A172 (cell line): ENCODE measurements at places on chromosomes 12 and 14. TPM values are rescaled to one million over a fixed set of nuclear protein-coding genes. Genes with fewer than 3 reads are reported as not detected.

RPS29 gene
- total RNA-seq = 1,242 and 2,235 TPM in 2 replicates

DNA sequence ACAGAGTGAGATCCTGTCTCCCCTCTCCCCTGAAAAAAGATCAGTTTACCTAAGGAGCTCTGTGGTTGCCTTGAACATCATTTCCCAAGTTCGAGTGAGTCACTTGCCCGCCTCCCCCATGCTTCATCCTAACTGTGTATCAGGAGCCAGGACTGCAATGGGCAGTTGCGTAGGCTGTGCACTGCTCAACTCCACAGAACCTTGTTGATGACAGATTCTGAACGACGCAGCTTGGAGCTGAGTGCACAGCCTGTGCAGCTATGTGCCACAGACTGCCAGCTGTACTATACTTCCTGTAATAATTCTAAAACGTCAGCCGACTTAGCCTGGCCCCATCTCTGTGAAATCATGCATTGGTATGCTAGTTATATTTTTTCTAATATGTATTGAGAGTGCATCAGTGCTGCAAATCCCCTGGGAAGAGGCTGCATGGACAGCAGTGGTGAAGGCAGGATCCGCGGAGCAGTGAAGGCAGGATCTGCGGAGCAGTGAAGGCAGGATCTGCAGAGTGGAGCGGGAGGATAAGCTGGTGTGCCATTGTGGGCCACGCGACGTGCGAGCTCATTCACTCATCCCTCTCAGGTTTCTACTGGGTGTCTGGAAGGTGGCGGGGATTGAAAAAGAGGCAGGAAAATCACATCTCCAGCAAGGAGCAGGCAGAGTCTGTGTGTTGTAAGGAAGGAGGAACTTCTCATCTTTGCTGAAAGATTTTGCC, 80.8 kb downstream of the GALNT9 start:
- DNase-seq = peak; percentile 34

MYO1H gene
- not detected in 2 replicates for total RNA-seq

DNA sequence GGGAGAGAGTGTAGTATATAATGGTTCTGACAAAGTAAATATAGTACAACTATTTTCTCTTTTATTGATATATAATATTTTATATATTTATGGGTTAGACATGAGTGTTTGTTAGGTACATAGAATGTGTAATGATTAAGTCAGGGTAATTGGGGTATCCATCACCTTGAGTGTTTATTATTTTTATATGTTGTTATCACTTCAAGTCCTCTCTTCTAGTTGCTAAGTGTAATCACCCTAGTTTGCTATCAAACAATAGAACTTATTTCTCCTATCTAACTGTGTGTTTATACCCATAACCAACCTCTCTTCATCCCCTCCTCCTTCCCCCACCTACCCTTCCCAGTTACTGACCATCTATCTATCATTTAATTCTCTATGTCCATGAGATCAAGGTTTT, 64.2 kb downstream of the BRMS1L start:
- DNase-seq = no peak

GALNT9 gene
- total RNA-seq = 2.4 and 11.5 TPM in 2 replicates

DNA sequence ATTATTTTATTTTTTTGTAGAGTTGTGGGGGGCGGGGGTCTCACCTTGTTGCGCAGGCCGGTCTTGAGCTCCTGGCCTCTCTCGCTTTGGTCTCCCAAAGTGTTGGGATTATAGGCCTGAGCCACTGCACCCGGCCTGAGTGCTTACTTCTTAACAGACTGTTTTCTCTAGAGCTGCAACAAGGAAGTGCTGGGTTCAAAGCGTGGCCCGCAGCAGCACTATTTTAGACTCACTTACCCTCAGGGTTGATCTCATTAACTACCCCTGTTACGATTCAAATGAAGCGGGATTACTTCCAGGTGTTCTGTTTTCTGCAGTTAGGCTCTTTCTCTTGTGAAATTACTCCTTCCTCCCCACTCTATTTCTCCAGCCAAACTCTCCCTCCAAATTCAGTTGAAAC, 8.7 kb downstream of the A2ML1 start:
- DNase-seq = no peak

GRCh38 chr12:59173695-59174094, 253.4 kb upstream of the LRIG3 start:
- no peak for DNase-seq

- no peak for DNase-seq
Measured at GRCh38 chr12:47311010-47311409, 231.3 kb upstream of the AMIGO2 start.

DNA sequence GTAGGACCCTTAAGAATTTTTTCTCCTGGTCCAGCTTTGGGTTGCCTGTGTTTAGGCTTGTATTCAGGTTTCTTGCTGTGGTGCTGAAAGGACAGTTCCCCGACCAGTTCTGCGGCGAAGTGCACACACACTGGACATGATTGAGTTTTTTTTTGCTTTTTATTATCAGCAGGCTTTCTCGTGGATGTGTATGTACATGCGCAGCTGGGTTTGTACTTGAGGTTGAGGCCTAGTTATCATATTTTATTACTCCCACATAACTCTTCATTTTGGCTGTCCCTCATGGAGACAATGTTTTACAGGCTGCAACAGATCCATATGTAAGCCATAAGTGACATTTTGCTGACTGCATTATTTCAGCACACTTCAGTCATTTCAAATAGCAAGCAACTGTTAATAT, 2.5 kb downstream of the SCN8A start:
- peak; percentile 40 for DNase-seq

DNA sequence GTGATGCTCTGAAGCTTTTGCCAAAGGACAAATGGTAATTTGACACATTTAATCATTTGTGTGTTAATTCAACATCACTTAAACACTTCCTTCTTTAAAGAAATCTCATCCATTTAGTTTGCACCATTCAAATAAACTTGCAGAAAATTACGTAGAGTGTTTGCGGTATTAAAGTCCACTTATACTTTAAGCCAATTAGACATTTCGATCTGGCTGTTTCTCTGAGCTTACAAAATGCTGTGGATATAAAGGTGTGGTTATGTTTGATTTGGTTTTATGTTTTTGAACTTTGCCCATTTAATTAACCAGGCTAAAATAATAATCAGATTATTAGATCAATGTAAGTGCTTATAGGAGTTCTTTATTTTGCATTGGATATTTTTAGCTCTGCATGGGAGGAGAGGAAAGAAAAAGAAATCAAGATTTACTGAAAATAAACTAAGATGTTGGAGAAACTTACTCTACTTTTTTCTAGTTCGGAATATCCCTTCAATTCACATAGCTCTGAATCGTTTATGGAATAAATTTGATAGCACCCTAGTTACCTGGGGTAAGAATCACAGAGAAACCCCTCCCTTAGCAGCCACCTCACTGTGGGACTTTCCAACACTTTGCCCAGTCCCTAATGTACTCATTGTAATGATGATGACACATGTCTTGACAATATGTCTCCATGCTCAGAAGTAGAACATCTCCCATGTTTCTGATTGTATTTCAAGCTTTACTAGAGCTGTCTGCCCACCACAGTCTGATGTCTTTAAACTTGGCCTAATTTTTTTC, 268.0 kb downstream of the BTG1 start:
- no peak for DNase-seq

DNA sequence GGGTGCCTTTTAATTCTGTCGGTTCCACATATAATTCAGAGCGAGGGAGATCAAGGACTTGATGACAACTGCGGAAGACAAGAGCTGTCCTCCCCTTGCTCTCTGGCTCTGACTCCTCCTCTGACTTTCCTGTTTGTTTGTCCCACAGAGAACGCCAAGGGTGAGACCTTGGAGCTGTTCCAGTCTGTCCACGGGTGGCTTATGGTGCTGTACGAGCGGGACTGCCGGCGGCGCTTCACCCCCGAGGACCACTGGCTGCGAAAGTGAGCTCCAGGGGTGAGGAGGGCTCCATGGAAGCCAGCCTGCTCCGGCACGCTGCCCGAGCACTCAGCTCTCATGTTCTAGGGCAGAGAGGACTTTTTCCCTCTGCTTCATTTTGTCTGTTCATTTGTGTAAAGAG, 32.8 kb downstream of the UBE3B start:
- DNase-seq = no peak

DNA sequence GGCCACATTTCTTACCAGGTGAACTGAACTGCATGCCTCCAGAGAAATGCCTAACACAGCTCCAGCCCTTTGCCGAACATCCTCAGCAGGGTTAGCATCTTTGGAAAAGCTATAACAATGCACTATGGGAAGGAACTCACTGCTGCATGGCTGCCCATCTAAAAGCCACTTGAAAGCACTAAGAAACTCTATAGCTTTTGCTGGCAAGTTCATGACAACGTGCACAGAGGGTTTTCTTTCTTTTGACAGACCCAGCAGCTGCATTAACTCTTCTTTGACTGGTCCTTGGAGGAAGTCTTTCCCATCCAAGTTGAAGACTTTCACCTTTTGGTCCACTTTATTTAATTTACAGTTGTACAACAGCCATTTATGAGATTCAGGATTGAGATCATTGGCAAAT, 5.3 kb downstream of the TRMT5 start:
- no peak for DNase-seq

ZFHX2 gene
- total RNA-seq = 0.29 TPM in 2 replicates

- DNase-seq = peak; percentile 46
Measured at GRCh38 chr12:1217191-1217949, 226.3 kb downstream of the ERC1 start.

CCDC177 gene
- not detected in 2 replicates for total RNA-seq

- no peak for DNase-seq
Measured at GRCh38 chr14:32428875-32429274, 99.8 kb downstream of the AKAP6 start.

DNA sequence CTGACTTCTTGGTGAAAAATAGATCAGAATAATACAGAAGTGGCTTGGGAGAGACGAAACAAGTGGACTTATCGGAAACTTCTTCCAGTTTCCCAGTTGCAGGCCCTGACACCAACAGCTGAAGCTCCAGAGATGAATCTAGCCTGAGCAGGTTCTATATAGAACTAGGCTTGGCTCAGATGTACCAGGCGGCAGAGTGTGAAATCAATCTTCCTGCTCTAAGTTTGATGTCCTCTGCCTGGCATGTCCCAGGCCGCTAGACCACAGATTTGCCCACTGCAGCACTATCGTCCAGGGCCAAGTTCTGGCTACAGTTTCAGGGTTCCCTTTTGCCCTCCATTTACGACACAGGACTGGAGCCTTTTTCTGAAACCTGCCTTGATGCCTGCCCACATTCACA, 91.3 kb upstream of the PLEKHA5 start:
- DNase-seq = no peak

GRCh38 chr14:104689881-104690711, 678 bp downstream of the INF2 start:
- no peak for DNase-seq

TMPRSS12 gene
- not detected in 2 replicates for total RNA-seq

- no peak for DNase-seq
Measured at GRCh38 chr14:73007835-73008234, 19.1 kb downstream of the ZFYVE1 start.

GRCh38 chr14:55126034-55126433, 3.0 kb upstream of the LGALS3 start:
- no peak for DNase-seq

DNA sequence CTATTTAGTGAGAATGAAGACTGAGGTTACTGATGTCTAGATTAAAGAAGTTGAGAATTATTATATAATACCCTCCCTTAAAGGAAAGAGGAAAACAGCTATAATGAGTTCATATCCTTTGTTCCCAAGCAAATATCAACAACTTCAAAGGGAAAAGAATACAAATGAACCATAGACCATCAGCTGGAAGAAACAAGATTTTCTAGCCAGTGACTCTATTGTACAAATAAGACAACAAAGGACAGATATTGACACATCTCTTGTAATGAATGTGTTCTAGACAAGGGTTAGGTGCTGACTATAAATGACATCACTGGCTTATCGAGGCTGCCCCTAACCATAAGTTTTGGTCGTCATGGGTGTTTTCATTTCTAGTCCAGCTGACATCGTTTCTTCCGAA, 48.2 kb downstream of the SLC38A4 start:
- DNase-seq = no peak

- no peak for DNase-seq
Measured at GRCh38 chr12:11695321-11695720, 45.8 kb downstream of the ETV6 start.

DNA sequence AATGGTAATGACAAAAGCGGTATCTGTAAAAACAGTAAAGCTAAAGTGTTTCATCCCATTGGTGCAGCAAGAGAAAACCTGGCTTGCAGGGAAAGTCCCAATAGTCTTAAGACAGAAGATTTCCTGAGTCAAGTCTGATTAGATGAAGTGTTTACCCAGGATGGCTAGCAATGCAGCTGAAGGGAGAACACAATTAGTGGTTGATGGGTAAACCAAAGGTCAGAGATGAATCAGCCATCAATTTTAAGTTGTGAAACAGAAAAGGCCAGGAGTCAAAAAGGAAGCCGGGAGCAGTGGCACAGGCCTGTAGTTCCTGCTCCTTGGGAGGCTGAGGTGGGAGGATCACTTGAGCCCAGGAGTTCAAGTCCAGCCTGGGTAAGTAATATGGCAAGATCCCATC, 52.6 kb downstream of the SEC23A start:
- peak; percentile 81 for DNase-seq

- no peak for DNase-seq
Measured at GRCh38 chr14:33455654-33456345, 495.1 kb downstream of the EGLN3 start.

- DNase-seq = peak; percentile 45
Measured at GRCh38 chr14:35046751-35047536, 872 bp downstream of the FAM177A1 start.

DNA sequence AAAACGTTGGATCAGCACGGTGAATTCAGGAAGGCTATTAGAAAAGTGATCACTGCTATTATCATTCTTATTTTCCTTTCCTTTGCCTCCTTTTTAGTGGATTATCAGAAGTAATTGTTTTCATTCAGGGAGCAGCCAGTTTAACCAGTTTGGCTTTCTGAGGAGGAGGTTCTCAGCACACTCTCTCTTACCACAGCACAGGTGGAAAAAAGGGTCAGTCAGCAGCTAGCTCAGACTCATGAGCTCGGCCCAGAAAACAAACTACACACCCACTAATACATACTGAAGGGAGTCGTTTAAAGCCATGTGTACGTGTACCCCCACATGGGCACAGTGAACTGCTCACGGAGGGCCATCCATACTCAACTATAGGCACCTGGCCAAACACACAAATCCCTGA, 23.2 kb upstream of the MAGOHB start:
- no peak for DNase-seq

- DNase-seq = no peak
Measured at GRCh38 chr12:75818863-75819262, 212.7 kb downstream of the PHLDA1 start.

DNA sequence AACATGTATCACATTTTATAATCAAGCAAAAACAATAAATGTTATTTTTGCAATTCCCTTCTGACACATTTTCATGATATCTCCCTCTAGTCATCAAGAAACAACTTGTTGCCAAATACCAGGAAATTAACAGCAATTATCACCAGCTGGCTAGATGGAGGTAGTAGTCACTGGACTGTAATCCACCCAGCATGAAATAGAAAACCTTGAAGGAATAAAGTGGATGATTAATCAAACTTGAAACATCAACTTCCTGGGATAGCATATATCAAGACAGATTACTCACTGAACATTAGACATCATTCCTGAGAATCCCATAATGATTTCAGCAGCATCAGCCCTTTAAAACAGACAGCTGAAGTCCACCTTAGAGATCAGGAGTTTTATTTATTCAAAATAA, 259.0 kb downstream of the CCDC59 start:
- peak; percentile 75 for DNase-seq

SOAT2 gene
- 0.17 TPM in 1 of 2 replicates, not detected in the other for total RNA-seq

BDKRB2 gene
- total RNA-seq = 0.89 and 0.93 TPM in 2 replicates
